ENCODE measurements at places on chromosomes 11 and 22. TPM values are rescaled to one million over a fixed set of nuclear protein-coding genes. Genes with fewer than 3 reads are reported as not detected.

The TMEM191B gene
- total RNA-seq: 0.12 TPM

The OOSP2 gene
- total RNA-seq: not detected

The HBD gene
- 0.77 TPM for total RNA-seq

The OR51E1 gene
- total RNA-seq: not detected

The FGF3 gene
- not detected for total RNA-seq

The TMEM45B gene
- total RNA-seq: not detected
